ENCODE measurements at places on chromosomes 6 and 20.

DNA sequence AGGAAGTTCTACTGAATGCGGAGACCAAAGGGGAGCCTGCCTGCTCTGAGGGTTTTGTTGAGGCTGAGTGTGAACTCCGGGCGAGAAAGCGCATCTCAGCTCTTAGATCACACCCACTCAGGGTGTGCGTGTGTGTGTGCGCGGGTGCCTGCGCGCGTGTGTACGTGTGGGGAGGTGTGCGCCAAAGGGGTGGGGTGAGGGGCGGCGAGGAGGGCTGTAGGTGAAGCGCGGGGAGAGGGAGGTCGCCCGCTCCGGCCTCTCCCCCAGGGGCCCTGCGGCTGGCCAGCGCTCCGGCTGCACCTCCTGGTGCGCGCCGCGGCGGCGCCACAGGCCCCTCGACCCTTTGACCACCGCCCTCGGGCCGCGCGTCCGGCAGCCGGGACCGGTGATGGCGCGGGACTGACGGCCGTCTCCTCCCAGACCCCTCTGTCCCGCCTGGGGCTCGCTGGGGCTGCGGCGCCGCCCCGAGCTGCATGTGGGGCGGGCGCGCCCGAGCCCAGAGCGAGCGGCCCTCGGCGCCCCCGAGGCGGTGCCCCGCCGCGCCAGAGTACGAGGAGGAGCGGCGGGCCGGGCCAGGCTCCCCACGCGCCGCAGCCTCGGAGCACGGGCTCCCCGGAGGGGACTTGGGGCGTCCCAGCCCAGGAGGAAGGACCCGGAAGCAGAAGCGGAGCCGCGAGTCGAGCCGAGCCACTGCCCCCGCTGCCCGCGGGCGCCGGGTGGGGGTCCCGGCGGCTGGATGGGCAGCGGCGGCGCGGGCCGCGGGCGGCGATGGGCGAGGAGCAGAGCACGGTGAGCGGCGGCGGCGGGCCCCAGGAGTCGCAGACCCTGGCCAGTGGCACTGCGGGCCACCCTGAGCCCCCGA, at the start of gene RNF217:
RNF217 (plus strand) TSS at position 661 of the 862 bp plus-strand sequence; CDS start at position 769, 108 bp downstream.
- DNase-seq = peak; percentile 71

GRCh38 chr6:52423971-52424381, 3.8 kb downstream of the EFHC1 start:
- peak; percentile 92 for DNase-seq

DNA sequence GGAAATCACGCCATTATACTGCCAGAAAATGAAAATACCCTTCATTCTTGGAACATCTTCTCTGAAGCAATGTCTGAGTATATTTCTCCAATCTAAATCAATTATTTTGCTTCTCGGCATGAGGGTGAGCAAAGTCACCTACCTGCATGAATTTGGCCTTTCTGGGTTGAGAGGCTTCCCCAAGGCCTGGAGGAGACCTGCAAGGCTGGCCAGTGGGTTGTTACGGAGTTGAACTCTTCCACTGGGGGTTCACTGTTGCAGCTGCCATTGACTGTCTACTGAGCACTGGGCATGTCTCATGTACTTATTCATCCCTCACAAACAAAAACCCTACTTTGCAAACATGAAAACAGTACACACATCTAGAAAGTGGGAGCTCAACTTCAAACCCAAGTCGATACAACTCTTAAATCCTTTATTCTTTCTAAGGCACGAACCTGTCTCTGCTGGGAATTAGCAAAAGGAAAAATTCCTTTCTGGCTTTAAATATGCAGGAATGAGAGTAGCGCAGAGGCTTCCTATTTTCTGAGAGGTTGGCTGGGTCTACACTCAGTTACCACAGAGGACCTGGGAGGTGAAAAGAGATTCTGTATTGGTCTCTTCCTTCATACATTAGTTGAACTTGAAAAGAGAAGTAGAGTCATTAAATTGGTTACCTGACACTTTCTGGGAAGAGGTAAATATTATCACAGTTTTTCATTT, 87.6 kb upstream of the SGK1 start:
- DNase-seq = no peak

DNA sequence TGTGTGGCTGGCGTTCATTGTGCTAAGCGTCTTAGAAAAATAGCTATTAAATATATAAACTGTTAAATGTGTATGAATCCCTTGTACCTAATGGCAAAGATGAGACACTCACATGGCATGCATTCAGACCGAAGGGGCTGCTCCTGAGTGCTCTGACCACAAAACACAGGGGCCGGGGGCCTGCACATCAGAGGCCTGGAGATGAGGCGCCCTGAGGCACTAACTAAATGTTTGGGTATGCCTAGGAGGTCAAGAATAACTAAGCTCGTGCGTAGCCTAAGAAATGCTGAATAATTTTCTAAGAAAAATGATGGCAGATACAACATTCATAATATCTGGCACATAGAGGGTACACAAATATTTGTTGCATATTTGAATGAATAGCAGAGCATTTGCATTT, 92.5 kb downstream of the PSMB1 start:
- no peak for DNase-seq

GRCh38 chr20:50216543-50217206, 26.0 kb downstream of the CEBPB start:
- no peak for DNase-seq

DNA sequence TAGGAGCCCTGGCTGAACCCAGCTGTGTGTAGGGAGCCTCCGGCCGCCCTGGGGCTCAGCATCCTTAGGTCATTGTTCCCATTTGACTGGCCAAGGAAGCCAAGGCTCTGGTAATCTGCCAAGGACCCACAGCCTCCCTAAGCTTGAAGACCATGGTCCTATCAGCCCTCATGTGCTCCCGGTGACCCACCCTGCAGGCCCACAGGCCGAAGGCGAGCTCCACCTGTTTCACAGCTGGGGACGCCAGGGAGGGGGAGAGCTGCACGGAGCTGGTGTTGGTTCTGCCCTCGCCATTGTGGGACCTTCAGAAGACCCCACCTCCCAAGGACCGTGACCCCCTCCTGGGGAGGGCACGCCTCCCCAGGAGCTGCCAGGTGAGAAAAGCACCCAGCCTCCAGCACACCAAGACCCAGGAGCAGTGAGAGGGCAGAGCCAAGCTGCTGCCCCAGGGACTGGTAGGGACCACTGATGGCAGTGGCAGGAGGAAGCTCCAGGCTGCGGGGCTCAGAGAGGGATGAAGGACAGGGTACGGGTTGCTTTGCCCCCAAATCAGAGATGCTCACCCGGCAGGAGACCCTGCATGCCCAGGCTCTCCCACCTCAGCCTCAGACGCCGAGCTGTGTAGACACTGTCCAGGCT, 30.7 kb upstream of the MRGBP start:
- no peak for DNase-seq

DNA sequence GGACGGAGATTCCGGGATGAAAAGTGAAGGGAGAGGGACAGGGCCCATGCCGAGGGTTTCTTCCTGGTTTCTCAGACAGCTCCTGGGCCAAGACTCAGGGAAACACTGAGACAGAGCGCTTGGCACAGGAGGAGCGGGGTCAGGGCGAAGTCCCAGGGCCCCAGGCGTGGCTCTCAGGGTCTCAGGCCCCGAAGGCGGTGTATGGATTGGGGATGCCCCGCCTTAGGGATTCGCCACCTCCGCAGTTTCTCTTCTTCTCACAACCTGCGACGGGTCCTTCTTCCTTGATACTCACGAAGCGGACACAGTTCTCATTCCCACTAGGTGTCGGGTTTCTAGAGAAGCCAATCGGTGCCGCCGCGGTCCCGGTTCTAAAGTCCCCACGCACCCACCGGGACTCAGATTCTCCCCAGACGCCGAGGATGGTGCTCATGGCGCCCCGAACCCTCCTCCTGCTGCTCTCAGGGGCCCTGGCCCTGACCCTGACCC, 55.0 kb upstream of the HLA-A start:
- DNase-seq = no peak
